Fibroblast of lung (primary cell): ENCODE measurements at places on chromosomes 16 and 17.
A peak's percentile ranks its signal among the peaks of the same experiment; 100 is the strongest.

- DNase-seq: no peak
Measured at GRCh38 chr16:73091174-73091573, 43.2 kb upstream of the ZFHX3 start.

DNA sequence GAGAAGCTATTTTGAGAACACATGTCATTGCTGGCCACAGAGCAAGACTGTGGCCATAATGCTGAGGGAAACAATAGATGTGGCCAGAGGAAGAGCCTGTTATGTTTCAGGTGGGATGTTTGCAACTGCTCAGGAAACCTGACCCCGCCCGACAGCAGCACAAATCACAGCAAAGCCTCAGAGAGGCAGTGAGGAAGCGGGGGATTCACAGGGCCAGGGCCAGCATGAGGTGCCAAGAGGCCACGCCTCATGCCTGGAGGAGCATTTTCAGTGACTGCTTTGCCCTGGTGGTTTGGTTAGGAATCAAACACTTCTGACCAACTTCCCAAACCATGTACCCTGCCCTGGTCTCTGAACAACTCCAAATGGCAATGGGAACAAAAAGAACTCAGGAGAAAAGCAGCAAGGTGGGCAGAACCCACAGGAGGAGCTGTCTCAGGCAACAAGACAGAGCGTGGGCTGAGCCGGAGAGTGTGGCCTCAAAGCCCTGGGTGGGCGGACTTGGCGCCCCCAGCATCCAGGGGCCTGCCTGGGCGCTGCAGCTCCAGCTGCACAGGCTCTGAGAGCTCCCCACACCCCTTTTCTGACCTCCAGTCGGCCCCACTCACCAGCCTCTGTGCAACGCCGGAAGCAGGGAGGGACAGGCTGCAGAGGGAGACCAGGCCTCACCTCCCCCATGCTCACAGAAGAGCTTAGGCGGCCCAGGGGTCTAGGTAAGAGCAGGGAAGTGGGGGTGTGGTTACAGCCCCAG, 20.6 kb downstream of the HIC1 start:
- peak; percentile 69 for DNase-seq

- DNase-seq: no peak
Measured at GRCh38 chr17:71725811-71726210, 395.0 kb upstream of the SOX9 start.

- no peak for DNase-seq
Measured at GRCh38 chr16:67447508-67448076, 16.7 kb downstream of the HSD11B2 start.

GRCh38 chr16:69094501-69094900, 11.0 kb upstream of the HAS3 start:
- no peak for DNase-seq
